Effector memory CD8-positive, alpha-beta T cell (primary cell): ENCODE measurements at places on chromosomes 7 and 10.

DNA sequence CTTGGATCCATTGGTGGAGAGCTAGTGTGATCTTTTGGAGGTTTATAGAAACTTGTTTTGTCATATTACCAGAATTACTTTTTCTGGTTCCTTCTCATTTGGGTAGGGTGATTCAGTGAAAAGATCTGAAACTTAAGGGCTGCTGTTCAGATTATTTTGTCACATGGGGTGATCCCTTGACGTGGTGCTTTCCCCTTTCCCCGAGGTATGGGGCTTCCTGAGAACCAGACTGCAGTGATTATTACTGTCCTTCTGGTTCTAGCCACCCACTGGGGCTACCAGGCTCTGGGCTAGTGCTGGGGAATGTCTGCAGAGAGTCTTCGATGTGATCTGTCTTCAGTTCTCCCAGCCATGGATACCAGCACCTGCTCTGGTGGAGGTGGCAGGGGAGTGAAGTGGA is 1030.0 kb downstream of the GRM8 start:
- no peak for DNase-seq

- DNase-seq: no peak
Measured at GRCh38 chr10:78905957-78906308, 162.8 kb upstream of the ZMIZ1 start.

- DNase-seq: no peak
Measured at GRCh38 chr10:121983852-121984251, 5.1 kb upstream of the TACC2 start.

DNA sequence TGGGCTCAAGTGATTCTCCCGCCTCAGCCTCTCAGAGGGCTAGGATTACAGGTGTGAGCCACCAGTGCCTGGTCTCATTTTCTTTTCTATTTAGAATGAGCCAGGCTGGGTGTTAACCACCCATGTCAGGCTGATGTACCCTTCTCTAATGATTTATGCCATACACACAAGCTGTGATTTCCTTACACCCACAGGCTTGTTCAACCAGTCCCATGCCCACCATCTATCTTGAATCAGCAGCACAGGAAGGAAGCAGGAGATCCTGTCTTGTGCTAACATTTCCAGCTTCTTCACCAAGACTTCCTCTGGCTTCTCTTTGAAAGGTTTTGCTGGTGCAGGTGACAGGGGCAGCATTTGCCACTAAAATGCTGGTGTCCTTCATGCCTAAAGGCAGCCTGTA is 176.4 kb downstream of the GATA3 start:
- DNase-seq: no peak

GRCh38 chr10:92972066-92972870 is 88.3 kb upstream of the CYP26C1 start:
- DNase-seq: no peak

GRCh38 chr7:96901822-96902445 is 103.4 kb upstream of the DLX6 start:
- no peak for DNase-seq

DNA sequence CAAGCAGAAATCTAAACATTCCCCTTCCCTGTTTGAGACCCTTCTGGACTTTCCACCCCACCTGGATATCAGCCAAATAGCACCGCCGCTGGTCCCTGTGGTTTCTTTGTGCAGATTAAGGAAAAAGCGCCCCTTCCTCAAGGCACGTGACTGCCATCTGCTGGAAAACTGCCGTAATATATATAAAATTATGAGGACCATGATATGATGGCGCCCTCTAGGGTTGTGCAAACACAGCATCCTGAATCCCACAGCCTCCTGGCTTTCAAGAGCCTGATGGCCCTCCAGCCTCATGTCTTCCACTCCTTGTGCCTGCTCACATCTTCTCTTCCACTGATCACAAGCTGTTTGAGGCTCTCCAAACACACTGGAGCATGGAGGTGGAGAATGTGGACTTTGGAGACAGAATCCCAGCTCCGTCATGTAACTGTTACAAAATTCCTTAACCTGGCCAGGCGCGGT is 121.3 kb downstream of the MYL10 start:
- no peak for DNase-seq

- DNase-seq: no peak
Measured at GRCh38 chr7:82018226-82018625, 248.4 kb upstream of the HGF start.

- DNase-seq: no peak
Measured at GRCh38 chr10:115879372-115880089, 393.5 kb downstream of the GFRA1 start.

DNA sequence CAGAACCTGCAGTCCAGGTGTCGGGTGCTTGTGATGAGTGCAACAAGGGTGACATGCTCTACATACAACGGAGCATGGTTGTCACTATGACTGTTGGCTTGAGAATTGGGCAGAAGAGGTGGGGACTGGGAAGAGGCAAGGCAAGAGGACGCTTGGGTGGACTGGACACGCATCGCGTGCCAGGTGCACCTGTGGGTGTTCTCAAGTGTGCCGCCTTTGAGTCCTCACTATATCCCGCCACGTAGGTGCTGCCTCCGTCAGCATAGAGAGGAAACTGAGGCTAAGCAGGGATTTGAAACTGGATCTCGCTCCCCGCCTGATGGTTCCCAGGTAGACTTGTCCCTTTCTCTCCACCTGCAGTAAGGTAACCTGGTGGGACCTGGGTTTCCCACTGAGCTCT is 27.2 kb downstream of the CDH23 start:
- no peak for DNase-seq

DNA sequence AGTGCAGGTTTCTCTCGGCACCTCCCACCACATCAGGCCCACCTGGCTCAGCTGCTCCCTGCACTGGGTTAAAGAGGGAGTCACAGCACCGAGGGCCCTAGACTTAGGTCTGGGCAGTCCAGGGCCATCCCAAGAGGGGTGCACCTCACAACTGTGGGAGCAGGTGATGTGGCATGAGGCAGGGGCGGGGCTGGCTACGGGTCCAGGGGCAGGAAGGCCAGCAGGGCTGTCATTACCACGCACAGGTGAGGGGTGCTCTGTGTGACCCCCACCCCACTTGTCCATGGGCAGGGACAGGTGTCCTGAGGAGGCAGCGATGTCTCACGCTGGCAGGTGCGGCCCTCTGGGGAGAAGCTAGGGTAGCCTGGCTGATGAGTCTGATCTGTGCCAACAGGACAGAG is 40.5 kb upstream of the DPYSL4 start:
- DNase-seq: no peak

GRCh38 chr10:26755443-26755903 is 58.0 kb downstream of the PDSS1 start:
- no peak for DNase-seq

DNA sequence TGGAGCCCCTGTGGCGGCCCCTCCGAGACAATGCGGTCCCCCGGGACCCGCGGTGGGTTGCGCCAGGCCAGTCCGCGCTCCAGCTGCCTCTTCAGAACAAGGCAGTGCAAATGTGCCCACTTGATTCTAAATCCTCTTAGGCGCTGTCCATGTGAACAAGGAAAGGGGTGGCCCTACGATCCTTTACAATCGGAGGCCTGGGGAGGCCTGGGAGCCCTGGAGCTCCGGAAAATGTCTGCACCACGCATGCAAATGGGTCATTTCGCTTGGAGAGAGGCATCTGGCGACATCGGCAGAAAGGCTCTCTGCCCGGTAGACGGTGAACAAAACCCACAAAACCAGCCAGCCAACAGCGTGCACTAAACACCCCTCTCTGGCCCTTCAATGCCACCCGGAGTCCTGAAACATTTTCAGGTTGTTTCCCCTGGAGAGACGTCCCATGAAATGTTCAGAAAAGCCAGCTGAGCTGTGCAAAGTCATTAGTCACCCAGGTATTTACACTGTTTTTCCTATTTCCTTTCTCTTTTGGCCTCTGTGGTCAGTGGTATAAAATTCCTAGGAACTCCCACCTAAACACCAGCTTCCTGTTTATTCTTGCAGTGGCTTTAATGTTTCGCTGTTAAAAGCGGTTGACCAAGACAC is 102.8 kb upstream of the ZNF438 start:
- DNase-seq: no peak

- DNase-seq: no peak
Measured at GRCh38 chr7:43362652-43363034, 220.3 kb upstream of the STK17A start.

DNA sequence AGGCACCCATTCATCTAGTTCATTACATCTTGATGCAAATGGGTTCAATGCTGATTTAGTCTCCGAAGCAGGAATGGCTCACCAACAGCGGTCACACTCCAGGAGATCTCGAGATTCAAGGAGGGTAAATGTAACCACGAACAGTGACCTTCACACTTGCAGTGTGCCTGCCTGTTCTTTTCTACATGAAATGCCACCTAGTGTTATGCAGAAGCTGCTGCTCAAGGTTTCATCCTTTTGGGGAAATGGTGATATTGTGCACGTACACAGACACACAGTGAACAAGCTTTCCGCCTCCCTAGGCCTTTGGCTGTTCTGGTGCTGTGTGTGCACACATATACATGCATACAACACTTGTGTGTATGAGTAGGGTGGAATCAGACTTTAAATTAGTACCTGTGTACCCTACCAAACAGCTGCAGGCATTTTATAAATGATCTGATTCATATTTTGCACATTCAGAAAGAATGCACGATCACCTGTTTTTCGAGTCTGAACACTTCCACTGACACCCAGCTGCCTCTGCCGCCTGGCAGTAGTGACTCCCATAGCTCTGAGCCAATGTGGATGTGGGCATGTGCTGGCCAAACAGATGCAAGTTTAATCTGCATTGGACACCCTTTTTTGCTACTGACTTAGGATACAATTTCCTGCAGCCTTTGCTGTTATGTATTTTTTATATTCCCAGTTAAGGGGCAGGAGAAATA is 100.5 kb downstream of the TACC2 start:
- no peak for DNase-seq

DNA sequence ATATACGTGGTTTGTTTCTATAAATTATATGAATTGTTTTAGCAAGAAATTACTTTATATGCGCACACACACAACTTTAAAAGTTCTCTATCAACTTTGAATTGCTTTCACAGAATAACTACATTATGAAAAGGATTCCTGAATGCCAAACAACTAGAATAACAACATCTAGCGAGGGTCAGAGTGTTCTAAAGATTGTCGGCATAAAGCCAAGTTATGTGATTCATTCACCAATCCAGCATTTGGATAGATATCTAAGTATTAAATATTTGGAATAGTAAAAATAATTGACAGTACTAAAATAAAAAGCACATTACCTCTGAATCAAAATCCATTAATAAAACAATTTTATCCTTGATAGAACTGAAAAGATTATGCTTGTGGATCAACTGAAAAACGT is 125.3 kb upstream of the AMPH start:
- no peak for DNase-seq

GRCh38 chr10:70114902-70115301 is 17.7 kb downstream of the AIFM2 start:
- no peak for DNase-seq

- no peak for DNase-seq
Measured at GRCh38 chr7:100190048-100190711, 12.5 kb downstream of the STAG3 start.

DNA sequence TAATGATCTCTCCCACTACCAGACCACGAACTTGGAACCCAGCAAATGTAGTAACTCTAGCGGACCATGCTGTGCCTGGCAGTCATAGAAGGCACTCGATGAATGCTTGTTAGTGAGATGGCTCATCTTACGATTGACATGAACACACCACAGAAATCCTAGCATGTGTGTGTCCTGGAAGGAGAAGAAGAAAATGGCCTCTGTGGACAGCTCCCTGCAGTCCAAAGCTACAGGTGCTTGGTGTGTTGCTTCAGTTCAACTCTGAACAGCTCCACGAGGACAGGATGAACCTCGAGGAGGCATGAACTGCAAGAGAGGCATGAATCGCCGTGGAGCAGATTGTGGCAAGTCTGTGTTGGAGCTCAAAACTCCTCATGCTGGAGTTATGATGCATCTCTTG is 93.5 kb downstream of the KLF6 start:
- DNase-seq: no peak

GRCh38 chr10:95403700-95404461 is 113.1 kb upstream of the PDLIM1 start:
- DNase-seq: no peak

DNA sequence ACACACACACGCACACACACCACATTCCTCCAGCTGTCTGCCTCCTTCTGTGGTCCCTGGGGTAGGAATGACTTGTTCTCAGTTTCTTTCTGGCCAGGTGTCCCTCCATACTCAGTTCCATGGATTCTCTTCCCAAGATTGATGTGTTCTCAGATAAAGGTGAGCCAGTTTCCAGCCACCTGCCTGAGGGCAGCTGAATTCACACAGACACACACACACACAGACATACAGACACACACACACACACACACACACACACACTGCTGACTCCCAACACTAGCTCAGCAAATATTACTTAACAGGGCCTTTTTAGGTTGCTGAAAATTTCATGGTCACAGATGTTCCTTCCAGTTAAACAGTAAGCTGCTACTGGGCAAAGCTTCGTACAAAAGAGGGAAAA is 45.4 kb upstream of the GDF10 start:
- DNase-seq: no peak

DNA sequence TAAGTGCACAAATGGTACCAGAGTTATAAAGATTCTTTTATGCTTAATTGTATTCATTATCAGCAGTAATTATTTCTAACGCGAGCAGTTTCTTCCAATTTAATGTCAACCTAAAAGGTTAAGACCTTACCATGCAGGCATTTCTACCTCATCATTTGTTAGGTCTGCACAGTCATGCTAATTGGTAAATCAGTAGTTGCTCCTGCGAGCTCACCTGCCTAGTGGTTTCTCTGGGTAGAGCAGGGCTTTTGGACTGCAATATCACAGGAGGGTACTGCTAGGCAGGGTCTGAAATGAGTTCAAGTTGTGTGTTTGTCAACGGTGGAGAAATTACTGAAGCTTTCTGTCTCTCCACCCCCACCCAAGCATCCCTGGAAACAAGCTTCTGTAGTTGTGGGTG is 558.5 kb upstream of the MGMT start:
- no peak for DNase-seq

GRCh38 chr10:24718031-24718855 is 5.4 kb downstream of the ARHGAP21 start:
- no peak for DNase-seq

GRCh38 chr7:47148536-47149207 is 433.2 kb downstream of the TNS3 start:
- no peak for DNase-seq

DNA sequence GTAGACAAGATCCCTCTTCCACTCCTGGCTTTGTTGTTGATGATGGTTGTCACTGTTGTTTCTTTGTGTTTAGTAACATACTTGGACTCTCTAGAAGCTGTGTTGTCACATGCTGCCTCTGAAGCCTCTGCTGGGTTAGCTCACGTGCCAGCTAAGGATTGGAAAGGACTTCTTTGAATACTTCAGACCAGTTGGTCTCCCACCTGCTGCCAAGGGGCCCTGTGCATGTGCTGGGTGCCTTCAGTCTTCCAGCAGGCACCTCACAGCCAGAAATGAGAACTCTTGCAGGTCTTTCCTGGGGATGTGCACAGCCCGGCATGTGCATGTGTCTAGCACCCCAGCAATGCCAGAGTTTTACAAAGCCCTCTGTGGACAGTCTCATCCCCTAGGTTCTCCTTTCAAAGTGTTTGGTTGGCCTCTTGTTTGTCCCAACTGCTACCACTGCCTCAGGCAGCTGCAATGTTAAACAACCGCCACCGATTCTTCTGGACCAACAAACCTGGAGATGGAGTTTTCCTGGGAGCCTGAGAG is 21.7 kb upstream of the NCAPG2 start:
- no peak for DNase-seq

GRCh38 chr7:81949306-81949705 is 179.5 kb upstream of the HGF start:
- no peak for DNase-seq

GRCh38 chr7:1553512-1554210 is 2.3 kb downstream of the TMEM184A start:
- no peak for DNase-seq
